ENCODE measurements at places on chromosomes 6 and 20. TPM values are rescaled to one million over a fixed set of nuclear protein-coding genes. Genes with fewer than 3 reads are reported as not detected.
A peak's percentile ranks its signal among the peaks of the same experiment; 100 is the strongest.

GRCh38 chr6:41193171-41193734 lies 7.7 kb downstream of the TREML2 start:
- DNase-seq = no peak

DNA sequence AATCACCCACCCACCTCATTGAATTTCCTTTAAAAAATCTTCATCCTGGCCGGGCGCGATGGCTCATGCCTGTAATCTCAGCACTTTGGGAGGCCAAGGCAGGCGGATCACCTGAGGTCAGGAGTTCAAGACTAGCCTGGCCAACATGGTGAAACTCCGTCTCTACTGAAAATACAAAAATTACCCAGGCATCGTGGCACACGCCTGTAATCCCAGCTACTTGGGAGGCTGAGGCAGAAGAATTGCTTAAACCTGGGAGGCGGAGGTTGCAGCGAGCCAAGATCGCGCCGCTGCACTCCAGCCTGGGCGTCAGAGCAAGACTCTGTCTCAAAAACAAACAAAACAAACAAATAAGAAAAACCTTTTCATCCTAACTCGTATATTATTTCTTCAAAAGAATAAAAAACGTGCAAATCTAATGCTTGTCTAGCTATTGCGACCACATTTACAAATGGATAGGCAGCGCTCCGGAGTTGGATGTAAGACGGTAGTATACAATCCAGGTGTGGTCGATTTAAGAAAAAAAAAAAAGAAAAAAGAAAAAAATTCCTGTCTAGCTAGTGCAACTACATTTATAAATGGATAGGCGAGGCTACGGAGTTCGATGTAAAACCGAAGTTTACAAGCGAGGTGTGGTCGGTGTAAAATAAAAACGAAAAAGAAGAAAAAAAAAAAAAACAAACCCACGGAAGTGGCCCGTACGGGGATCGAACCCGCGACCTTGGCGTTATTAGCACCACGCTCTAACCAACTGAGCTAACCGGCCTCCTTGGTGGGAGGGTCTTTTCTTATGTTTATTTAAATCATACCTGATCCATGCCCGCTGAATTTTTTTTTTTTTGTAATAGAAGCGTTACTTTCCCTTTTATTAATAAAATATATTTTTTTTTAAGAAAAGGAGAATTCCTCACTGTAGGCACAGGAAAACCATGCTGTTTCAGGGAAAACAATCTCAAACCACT lies 70.7 kb upstream of the PRSS16 start:
- peak; percentile 54 for DNase-seq

DNA sequence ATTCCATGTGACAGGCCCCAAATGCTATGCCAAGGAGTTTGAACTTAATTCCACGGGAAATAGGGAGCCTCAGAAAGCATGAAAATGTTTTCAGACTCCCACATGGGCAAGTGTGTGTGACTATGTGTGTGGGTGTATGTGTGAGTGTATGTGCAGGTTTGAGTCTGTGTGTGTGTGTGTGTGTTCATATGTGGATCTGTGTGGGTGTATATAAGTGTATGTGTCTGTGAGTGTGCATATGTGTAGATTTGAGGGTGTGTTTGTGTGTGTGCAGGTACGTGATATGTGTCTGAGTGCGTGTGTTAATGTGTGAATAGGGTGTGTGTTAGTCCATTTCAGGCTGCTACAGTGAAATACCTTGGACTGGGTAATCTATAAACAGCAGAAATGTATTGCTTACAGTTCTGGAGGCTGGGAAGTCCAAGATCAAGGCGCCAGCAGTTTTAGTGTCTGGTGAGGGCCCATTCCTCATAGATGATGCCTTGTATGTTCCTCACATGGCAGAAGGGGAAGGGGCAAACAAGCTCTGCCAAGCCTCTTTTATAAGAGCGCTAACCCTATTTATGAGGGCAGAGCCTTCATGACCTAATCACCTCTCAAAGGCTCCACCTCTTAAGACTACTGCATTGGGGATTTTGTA lies 181.1 kb upstream of the TAB2 start:
- no peak for DNase-seq

- no peak for DNase-seq
Measured at GRCh38 chr6:20148433-20148832, 63.8 kb downstream of the MBOAT1 start.

DNA sequence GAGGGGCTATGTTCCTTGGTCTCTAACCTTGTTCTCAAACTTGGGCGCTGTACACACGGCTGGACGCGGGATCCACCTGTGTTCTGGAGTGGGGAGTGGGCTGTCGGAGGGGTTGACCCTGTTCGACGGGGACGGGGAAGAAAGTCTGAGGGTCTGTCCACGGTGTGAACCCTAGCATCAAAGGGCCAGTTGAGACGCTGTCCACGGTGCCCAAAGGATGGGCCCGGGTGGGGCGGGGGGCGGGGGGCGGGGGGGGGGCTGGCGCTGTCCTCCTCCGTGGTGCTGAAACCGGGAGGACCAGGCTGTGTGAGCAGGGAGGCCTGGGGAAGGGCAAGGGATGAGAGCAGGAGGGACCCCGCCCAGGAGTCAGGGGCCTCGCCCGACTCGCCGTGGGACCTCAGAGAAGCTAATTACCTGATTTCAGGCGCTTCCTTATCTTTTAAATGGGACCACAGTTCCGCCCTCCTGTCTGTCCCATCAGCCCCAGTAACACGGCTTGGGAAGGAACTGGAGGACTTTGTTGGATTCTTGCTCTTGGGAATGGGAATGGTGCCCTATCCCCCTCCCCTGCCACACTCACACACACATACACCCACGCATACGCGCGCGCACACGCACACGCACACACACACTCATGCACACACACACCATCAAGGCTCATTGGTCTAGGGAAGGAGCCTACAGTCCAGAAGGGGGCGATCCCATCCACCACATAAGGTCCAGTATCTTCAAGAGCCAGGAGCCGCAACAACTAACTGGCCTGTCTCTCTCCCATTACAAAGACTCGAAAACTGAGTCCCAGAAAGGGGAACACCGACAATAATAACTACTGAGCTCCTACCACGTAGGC lies 1.0 kb upstream of the VSTM2L start:
- DNase-seq = peak; percentile 70

DNA sequence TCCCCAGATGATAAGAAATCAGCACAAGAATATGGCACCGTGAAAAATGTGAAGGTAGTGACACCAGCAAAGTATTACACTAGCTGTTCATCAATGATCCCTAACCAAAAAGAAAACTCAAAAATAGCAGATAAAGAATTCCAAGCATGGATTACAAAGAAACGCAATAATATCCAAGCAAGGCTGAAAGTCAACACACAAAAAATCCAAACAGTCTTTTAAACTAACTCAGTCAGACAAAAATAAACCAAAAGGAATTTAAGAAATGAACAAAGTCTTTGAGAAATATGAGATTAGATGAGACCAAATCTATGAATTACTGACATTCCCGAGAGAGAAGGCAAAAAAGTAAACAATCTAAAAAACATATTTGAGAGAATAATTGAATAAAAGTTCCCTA lies 976.1 kb upstream of the MAP3K7 start:
- DNase-seq = no peak

DNA sequence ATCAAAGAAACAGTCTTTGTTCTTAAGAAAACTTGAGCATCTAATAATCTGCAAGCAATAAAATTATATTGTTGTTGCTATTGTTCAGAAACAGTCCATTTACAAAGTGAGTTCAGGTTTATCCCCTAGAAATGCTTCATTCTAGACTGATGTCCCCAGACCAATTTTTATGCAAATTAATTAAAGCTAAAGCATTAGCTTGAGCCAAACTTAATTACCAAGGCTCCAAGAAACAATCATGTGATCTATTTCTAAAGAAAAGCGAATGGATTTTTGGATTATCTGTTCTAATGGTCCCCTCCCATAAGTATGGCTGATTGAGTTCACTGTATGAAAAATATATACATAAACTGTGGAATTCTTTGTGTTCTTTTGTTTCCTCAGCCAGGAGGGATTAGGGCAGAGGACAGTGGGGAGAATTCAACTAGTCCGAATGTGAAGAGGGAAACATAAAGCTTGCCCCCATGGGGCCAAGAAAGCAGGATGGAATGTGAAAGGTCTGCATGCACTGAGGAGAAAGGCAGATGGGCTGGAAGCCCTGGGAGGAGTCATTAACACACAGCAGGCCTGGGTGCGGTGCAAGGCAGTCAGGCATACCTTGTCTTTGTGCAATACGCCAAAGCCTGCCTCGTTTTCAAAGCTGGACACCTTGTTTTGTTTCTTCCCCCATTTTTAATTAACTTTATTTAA lies 597.1 kb downstream of the KIF16B start:
- no peak for DNase-seq

DNA sequence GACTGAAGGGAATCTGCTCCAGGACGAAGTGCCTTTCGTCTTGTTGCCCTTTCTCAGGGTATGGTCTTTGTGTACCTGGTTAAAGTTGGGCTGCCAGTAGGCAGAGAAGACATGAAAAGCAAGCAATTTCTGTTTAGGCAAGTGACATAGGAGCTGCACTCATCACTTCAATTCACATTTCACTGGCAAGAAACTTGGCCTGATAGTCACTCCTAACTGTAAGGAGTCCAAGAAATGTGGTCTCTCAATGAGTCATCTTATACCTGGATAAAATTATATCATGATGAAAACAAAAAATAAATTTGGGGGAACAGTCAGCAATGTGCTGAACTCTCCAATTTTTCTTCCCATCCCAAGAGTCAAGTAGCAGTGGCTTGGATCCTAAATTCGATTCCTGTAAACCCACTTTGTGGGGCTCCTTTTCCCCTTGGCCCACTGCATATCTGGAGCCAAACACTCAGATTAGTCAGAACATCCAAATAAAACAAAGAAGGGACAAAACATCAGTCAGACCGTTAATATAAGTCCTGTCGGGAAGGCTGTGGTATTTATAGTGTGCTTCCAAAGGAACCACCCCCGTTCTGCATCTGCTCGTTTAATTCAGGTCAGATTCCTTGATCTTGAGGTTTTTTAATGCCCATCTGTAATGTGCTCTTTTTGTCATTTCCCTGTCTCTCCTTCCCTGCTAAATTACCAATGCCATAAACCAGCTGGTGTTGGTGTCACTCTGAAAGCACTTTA lies 5.0 kb upstream of the GABRR1 start:
- DNase-seq = no peak

DNA sequence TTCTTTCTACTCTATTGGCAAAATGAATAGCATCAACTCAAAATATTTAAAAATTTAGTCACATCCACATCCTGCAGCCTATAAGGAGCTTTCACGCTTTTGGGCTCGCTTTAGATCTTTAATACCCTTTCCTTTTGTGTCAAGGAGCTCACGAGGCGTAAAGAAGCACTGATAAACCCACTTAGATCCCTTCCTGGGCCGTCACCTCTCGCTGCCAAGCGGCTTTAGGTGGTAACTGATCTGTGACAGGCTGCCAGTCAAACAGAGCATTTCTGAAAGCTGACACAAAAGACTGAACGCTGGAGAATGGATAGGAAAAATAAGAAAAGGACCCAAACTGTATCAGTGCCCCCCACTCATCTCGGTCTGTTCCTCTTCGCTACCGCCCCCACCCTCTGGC lies 385.7 kb upstream of the MMS22L start:
- DNase-seq = peak; percentile 10

DNA sequence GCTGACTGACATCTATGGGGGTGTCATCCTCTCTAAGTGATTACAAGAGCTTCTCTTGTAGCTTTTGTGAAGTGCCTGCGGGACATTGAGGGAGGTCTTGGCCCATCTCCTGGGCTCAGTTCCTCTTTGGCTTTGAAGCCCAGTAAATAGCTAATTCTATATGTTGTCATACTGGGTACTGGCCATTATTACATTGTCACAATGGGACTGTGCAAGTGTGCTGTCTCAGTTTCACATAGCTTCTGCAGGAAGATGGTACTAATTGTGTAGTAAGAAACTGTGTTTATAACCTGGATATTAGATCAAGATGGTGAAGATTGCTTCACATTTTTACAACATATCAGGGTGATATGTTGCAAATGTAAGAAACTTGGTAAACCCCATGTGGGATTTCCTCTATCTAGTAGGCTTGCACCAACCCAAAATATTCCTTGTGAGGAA lies 19.9 kb downstream of the SPINT3 start:
- no peak for DNase-seq

- DNase-seq = no peak
Measured at GRCh38 chr6:10960171-10960570, 73.3 kb downstream of the SYCP2L start.

DNA sequence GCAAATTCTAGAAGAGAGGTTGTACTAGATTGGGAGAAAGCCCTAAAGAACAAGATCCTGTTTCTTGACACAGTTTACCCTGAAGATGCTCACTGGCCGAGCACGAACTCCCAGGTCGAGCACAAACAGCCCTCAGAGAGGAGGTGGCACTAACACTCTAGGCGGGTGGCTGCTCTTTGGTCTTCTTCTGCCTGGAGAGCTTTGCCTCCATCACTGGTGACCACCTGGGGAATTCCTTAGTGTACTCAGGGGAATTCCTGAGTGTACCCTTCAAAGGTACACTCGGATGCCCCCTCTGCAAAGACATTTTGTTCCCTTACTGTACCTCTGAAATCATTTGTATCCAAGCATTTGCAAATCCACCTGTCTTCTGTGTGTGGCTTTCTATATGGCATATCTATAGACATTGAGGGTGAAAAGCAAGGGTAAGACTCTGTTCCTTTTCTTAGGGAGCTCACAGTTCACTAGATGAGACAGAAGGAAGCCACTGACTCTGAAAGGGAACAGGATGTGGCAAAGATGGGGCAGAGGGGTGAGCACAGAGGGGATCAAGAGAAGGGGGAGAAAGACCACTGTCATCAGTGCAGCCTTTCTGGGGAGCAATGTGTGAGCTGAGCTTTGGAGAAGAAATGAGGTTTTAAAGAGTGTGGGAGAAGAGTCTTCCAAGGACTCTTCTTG lies 169.8 kb upstream of the PROKR2 start:
- no peak for DNase-seq

DNA sequence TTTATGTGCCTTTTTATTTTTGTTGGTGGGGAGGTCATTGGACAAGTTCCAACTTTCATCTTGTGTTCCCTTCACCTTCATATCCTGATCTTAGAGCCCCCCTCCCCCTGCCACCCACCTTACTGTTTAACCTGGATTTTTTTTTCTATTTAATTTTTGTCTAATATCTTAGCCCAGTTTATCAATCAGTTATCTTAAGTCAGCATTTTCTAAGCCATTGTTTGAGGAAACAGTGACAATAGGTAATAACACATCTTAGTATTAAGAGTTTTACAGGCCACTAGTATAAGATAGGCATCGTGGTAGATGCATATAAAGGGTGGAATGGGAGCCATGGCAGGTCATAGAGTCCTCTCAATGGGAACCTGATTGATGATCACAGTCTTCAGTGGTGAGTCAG lies 2.4 kb downstream of the ABT1 start:
- DNase-seq = no peak

GRCh38 chr6:113591896-113592827 lies 265.0 kb upstream of the MARCKS start:
- no peak for DNase-seq

GRCh38 chr20:15945289-15945688 lies 628.0 kb downstream of the KIF16B start:
- DNase-seq = no peak

GRCh38 chr6:31705931-31706330 lies 735 bp upstream of the LY6G6F start:
- no peak for DNase-seq

MUCL3 gene
- total RNA-seq = not detected

MYMX gene
- total RNA-seq = not detected

IMPG1 gene
- total RNA-seq = not detected

CCM2L gene
- 2.9 TPM for total RNA-seq

HLA-DRA gene
- 2.0 TPM for total RNA-seq

THEMIS gene
- 0.41 TPM for total RNA-seq
